ENCODE measurements at places on chromosomes 7 and 10.

DNA sequence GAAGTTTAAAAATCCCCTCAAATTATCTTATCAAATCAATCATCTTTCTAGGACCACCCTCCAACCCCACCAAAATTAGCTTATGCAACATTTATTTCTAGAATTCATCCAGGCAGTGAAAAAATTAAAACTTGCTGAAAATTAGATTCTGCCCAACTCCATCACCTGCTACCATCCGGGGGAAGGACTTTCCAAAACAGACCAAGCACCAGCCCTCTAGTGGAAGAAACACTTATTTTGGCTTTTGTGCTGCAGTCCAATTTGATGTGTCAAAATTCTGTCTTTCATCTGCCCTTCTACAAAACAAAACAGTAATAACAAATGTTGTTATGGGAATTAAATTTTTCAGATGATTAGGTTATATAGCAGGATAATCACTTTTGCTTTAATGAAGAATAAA, 35.1 kb downstream of the GCC1 start:
- no peak for DNase-seq

GRCh38 chr7:135795846-135796570, 47.4 kb upstream of the FAM180A start:
- no peak for DNase-seq

DNA sequence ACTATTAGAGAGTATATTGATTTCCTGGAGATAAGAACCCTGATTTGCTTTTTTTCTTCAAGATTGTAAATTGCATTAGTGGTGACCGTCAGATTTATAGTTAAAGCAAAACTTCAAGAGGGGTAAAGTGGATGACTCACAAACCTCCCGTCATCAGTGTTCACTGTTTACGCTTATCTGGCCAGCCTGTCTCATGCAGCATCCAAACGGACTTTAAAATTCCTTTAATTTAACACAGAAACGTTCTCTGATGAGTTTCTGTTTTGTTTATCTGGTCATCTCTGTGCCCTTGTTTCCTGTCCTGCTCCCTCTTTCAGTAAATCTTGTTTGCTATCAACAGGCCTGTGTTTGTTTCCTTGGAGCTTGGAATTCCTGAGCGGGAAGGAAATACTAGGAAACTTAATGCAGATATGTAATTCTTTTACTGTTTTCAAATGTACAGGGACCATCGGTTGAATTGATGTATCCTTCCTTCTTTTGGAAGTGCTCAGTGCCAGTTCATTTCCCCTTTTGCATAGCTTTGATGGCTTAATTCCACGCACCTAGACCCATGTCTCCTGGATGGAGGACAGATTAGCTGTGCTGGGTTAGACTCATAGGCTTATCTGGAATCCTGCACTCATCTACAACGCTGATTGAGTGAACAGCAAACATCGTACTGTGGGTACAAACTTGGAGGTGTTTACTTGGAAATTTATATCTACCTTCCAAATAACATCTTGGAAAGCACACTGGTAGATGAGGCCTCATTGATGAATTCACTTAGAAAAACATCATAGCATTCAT, 21.3 kb downstream of the PTPRE start:
- peak; percentile 34 for DNase-seq

- DNase-seq = no peak
Observed at GRCh38 chr7:93427107-93427506, 147.4 kb downstream of the CALCR start.

DNA sequence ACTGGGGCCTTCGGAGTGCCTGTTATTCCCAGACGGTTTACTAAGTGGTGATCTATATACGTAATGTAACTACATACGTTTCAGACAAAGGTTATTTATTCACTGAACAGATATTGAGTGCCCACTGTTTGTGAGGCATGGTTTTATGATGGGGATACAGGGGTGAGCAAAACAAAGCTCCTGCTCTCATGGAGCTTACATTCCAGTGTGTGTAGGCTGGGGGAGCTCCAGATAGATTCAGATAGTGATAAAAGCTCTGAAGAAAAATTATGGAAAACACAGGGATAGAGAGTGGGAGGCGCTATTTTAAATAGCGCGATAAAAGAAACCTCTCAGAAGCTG, 466 bp upstream of the DNAJB12 start:
- DNase-seq = no peak

DNA sequence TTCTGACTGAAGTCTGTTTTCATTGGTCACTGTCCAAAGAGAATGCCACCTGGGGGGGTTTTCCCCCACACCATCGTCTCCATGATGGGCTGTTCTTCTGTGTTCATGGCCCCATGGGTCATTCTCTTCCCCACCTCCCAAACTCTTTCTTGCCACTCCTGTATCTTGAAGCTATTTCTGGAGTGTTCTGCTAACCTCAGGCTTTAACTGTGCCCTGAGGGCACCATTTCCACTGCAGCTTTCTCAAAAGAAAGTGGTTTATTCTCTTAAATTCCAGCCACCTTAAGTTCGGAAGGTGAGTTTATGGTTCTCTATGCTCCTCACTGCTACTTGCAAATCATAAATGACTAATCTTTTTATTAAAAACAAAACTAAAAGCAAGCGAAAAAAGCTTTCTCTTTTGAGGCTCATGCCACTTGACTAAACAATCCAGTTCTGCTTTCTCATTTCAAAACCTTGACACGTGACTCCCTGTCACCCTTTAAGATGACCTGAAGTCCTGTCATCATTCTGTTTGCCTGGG, 7.4 kb upstream of the APBB1IP start:
- no peak for DNase-seq

- DNase-seq = no peak
Observed at GRCh38 chr10:132255489-132256344, 52.0 kb downstream of the STK32C start.

DNA sequence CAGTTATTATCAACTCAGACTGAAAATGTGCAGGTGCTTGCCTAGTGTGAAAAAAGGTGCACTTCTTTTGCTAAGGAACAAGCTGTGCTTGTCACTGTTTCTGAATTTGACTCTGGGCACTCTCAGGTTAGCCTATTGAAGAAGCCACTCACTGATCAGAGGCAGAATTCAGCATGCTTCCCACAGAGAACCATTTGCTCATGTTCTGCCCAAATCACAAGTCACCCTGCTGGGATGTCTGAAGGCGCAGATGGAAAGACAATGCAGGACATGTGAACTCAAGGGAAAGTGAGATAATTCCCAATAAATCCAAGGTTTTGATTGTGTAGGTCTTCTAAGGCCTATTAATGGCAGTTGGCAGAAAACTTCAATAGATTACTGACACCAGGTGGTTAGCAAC, 47.8 kb upstream of the CSTF2T start:
- DNase-seq = no peak

- no peak for DNase-seq
Observed at GRCh38 chr10:130430291-130430690, 294.1 kb downstream of the GLRX3 start.

DNA sequence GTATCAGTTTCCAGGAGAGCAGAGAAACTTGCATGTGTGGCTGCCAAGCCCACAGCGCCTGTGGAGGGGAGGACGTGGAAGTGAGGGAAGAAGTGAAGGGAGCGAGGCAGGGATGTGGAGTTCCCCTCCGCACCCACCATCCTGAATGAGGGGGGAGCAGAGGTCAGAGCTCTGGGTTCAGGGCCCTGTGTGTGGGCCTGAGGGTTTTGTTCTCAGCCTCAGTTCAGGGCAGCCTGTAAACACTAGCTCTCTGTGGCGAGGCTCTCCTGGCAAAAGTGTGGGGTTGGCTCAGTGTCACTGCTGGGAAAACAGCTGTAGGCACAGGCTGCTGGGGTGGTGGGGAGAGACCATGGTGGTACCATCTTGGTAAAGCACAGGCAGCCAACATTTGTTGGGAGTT, 108.4 kb downstream of the C10orf105 start:
- no peak for DNase-seq

GRCh38 chr10:46560952-46561351, 4.5 kb upstream of the GPRIN2 start:
- DNase-seq = no peak

Data from GM04503 (cell line).